ENCODE measurements at places on chromosomes 4 and X.

DNA sequence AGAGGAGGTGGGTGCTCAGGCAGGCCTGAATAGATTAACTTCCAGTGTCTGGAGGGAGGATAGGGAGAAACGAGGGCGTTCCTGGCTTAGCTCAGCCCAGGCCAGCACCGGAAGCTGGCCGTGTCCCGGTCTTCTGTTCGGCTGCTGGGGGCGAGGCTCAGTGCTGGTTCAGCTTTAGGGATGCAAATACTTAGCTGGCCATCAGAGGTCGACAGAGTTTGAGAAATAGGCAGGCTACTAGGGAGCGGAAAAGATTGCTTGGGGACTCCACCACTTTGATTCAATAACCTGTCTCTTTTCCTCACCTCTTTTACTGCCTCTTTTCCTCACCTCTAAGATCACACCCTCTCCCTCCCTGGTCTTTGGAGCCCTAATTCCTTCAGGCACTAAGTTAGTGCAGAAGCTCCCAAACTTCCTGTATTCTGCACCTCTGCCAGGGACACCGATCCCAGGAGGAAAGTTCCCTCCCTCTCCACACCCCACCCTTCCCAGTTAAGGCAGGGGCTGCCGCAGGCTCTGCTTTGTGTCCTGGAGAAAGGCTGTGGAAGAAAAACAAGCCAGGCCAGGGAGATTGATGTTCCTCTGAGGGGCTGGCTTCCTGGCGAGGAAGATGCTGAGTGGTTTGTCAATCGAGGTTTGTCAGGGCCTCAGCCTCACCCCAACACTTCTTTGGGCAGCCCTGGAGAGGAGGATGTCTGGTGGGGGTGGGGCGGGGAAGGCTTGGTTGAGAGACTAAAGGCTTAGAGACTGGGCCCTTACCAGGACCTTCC, 6.0 kb upstream of the EFNB1 start:
- DNase-seq = no peak

DNA sequence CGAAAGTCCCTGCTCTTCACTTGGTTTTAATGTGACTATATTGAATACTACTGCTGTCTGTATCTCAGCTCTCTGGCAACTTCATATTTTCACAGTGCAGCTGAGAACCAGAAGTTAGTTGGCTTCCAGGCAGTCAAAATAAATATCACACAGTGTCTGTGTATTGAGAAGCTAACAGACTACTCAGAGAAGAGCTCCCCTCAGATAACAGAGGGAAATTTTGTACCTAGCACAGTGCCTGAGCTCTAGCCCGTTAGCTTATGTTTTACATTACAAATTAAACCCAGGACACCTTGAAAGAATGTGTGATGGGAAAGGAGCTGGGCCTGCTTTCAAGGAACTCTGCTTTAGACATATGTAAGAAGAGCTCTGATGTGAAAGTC, 22.7 kb downstream of the JADE1 start:
- DNase-seq = no peak

DNA sequence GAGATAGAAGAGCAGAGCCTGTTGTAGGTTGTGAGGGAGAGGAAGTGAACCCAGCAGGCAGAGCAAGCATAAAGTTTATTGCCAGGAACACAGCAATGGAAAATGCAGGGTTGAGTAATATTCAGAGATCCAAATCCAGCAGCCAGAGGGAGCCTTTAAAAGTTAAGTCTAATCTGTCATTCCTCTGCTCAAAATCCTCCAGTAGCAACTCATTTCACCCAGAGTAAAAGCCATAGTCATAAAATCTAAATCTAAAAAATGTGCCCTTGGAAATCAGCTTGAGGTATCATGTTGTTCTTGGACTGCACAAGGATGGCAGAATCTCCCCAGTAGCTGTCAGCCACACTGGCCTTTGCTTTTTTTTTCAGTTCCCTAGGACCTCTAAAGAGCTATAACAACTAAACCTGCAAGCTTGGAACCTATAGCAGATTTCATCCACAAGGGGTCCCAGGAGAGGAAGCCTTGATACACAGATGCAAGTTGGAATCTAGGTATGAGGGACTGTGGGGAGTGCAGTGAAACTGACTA, 62.9 kb upstream of the FRAS1 start:
- no peak for DNase-seq

DNA sequence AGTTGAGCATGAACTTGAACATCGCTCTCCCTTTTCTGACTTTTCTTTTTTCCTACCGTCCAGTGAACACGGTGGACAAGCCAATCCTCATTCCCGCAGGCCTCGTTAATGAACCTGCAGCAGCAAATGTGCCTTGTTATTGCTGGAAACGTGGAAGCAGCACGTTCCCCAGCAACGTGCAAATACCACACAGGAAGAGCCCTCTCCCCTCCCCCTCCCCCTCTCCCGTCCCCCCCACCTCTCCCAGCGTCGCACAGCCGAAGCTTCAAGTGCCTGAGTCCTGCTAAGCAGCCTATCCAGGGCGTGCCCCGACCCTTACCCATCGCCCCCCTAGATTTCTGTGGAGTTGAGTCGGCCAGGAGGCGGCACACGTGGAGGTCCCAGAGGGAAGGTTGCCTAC, 219.9 kb downstream of the BCOR start:
- no peak for DNase-seq

- no peak for DNase-seq
Measured at GRCh38 chr4:3660086-3660927, 105.9 kb upstream of the ADRA2C start.

DNA sequence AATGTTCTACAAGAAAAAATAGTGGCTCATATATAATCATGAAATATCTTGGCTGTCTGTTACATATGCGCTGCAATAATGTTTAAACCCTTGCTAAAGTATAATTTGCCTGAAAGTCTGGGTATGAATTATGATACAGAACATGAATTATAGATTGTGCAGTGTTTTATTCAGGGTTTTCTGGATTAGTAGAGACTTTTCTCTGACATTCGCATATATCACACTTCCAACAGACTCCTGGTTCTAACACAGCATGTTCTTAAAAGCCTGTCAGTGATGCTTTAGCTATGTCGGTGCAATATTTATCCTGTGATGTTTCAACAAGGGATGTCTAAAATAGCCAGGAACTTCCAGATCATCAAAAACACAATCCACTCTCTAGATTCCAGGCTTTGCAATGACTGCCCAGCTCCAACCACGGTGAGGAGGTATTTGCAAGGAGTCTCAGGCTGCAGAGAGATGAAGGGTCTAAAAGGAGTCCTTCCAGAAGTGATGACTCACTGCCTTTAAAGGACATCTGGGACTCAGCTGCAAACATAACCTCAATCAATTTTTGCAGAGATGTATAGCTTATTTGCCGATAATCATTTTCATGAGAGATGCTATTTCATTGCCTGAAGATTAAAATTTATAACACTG, 69.4 kb downstream of the RWDD4 start:
- DNase-seq = no peak
